ENCODE measurements at places on chromosomes 2 and 18.

DNA sequence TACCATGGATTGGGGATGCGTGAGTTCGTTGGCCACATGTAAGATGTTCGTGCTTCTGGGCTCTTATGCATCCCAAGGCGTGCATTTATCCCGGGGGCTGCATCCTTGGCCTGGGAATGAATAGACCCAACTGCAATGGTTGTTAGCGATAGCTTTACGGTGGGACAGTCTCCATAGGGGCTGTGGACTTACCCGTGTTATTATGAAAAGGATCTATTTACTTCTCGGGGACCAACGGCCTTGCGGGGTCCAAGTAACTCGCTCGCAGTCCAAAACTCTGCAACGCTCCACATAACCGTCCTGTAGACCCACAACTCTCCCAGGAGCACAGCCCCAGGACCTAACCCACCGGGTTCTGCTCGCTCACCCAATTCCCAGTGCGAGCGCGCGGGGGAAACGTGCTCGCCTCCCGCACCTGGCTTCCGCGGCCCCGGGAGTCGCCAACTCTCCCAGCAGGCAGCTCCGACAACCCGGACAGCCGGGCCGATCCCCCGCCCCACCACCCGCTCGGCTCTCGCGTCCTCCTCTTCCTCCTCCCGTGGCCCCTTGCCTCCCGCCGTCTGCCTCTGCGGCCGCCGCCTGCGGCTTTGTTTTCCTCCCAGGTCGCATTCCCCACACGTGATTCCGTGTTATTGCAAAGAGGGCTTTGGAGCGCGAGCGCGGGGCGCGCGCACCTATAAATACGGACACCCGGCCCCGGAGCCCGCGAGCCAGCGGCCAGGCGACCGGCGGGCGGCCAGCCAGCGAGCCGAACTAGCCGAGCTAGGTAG, at the start of gene CABLES1:
TSS of gene CABLES1 (plus strand) at position 706 of the 770 bp plus-strand sequence. CDS start 278 bp downstream, outside the sequence.
- DNase-seq, result peak; percentile 64

- no peak for DNase-seq
Measured at GRCh38 chr18:54769526-54770464, 58.5 kb upstream of the RAB27B start.

- DNase-seq, result no peak
Measured at GRCh38 chr2:61282104-61282590, 120.2 kb downstream of the C2orf74 start.

DNA sequence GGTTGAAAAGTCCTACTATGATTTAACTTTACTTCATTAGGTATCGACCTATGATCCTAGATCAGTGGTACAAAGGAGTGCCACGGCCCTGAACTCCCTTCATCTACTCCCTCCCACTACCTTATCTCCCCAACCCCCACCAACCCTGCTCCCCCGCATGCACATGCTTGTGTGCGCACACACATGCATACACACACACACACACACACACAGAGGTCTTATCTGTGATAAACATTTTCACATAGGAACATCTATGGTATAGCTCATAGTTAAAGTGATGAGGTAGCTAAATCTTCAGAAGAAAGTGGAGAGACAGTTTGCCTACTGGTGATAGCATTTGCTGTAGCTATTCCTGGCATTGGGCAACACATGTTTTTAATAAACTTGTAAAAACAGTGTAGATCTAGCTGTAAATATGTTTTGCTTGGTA, 471.3 kb downstream of the ZEB2 start:
- DNase-seq, result no peak

DNA sequence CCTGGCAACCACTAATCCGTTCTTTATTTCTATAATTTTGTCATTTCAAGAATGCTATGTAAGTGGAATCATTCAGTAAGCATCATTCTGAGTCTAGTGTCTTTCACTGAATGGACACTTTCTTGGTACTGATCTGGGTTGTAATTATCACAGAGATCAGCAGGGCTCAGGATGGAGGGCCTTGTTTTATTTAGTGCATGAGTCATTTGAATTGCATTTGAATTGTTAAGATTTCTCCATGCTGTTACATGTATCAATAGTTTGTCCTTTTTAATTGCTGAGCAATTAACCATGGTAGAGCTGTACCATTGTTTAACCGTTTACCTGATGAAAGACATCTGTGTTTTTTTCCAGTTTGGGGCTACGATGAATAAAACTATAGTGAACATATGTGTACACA, 256.4 kb downstream of the THSD7B start:
- no peak for DNase-seq

GRCh38 chr18:21678859-21679258, 25.7 kb downstream of the ABHD3 start:
- DNase-seq, result no peak

- DNase-seq, result no peak
Measured at GRCh38 chr2:218540015-218540414, 28.1 kb downstream of the USP37 start.

GRCh38 chr2:241111440-241111805, 9.3 kb upstream of the MTERF4 start:
- no peak for DNase-seq

- no peak for DNase-seq
Measured at GRCh38 chr2:238691596-238692491, 156.0 kb upstream of the TWIST2 start.

GRCh38 chr2:102606353-102606752, 13.0 kb upstream of the SLC9A2 start:
- no peak for DNase-seq

GRCh38 chr2:161265874-161266273, 42.4 kb upstream of the PSMD14 start:
- DNase-seq, result no peak

- DNase-seq, result no peak
Measured at GRCh38 chr2:215728504-215729065, 284.8 kb downstream of the MREG start.

DNA sequence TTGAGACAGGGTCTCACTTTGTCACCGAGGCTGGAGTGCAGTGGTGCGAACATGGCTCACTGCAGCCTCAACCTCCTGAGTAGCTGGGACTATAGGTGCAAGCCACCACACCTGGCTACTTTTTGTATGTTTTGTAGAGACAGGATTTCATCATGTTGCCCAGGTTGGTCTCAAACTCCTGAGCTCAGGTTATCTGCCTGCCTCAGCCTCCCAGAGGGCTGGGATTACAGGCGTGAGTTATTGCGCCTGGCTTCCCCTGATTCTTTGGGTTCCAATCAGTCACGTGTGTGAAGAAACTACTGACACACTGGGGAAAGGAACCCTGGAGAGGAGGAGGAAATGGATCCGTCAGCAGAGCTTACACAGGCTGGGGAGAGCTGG, 22.3 kb upstream of the RAB10 start:
- DNase-seq, result no peak

DNA sequence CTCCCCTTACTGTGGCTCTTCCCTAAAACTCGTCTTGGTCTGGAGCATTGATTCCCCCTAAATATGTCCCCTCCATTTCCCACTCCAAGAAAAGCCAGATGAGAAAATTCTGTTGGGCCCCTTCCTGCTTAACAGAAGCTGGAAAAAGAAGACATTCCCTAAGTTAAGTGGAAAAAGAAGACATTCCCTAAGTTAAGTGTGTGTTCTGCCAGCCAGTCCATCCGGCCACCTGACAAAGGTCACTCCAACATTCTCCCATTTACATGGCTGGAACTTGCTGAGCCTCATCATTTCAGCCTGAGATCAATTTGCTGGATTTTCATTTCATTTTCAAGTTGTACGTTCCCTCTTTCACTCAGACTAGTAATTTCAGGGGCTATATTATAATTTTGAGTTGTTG, 52.0 kb downstream of the LYPD1 start:
- DNase-seq, result no peak

DNA sequence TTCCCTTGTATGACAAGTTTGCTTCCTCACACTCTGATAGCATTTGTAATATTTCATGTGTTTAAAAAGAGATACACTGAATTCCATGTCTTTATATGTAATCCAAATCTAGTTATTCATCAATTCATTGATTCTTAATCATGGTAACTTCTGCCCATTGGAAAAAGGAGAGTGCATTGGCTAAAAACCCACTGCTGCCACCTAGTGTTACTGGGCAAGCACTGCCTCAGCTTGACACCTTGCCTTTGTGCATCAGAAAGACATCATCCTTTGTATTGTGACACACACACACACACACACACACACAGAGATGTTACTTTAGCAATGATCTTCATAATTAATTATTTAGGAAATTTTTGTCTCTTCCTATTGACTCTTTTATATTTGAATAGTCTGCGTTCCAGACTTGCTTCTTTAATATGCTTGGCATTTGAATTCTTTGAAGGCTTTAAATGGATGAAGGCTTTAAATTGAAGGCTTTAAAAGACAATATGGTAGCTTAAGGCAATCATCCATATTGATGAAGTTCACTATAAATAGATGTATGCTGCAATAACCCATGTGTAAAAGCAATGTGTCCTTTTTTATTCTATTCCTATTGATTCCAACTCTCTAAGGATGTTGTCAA, 414.2 kb upstream of the CHST9 start:
- DNase-seq, result peak; percentile 12

DNA sequence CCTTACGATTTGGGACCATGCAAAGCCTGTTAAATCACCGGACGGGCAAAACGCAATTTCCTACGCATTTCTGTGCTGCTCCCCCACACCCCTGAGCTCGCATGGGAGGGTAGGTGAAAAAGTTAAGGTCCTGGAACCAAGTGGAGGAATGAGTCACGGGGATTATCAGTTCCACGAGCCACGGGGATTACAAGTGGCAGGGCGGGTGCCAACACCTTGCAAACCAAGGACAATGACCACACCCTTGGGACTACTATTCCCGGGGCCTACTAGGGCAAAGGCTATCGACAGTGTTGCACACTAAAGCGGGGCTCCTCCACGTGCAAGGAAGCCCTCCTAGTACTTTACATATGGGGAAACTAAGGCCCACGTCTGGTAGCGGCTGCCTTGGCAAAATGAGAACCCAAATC, 447 bp downstream of the RETSAT start:
- DNase-seq, result peak; percentile 26

DNA sequence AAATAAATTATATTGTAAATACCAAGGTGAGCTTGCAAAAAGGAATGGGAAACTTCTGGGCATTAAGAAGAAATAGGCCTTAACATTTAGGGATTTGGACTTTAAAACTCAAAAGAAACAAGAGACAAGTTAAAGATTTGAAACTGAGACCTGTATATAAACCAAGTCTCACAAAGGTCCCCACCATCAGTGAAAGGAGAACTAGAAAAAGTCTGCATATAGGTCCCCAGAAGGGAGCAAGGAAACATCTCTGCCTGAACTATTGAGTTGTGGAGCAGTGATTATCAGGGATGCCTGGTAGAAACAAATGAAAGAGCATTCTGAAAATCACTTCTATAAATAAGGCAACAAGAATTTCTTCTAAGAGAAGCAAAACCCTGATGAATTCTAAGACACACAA, 30.5 kb upstream of the ITGAV start:
- DNase-seq, result no peak

DNA sequence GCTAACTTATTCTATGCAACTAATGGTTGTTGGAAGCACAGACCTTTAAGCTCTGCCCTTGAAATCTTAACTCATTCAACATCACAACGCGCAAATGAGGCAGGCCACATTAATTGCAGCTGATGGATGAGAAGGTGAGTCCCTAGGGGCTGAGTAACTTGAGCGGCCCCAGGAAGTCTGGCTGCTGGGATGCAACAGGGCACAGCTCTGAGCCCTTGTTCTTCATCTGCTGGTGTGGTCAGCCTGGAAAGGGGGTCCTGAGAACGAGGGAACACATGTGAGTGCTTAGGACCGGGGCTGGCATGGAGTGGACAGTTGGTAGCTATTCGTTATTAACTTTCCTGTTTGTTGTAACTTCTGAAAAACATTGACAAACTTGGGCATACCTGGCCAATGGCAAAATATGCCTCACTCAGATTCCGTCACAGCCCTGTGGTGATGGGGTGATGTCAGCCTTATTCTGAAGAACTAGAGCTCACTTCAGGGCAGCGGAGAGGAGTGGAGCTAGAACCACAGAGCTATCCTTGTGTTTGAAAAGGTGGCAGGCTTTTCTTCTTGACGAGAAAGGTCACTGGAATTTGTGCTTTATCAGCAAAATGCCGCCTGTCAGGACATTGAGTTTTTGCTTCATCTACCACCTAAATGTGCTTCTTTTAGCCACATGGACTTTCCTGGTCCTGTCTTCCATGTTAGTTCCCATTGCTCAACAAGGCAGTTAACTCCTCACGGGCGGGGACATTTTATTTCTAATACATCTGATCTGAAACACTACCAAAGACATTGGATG, 145.9 kb upstream of the FHL2 start:
- DNase-seq, result no peak

DNA sequence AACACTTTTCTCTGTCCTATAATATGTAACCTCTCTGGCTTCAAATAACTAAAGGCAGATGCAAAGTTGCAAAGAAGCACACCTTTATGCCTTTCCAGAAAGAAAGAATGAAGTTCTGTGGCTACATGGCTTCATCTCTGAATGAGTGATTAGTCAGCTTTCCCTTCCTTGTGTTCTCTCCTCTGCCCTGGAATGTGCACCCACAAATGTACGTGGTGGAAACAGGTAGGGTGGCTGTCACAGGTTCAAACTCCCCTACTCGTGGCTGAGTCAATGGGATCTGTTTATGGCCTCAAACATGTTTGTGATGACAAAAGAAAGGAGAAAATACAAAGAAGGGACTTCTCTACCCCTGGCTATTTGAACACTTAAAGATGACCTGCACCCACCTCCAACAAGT, 55.5 kb upstream of the ACVR2A start:
- DNase-seq, result no peak

- no peak for DNase-seq
Measured at GRCh38 chr2:12262681-12263436, 453.9 kb upstream of the TRIB2 start.

DNA sequence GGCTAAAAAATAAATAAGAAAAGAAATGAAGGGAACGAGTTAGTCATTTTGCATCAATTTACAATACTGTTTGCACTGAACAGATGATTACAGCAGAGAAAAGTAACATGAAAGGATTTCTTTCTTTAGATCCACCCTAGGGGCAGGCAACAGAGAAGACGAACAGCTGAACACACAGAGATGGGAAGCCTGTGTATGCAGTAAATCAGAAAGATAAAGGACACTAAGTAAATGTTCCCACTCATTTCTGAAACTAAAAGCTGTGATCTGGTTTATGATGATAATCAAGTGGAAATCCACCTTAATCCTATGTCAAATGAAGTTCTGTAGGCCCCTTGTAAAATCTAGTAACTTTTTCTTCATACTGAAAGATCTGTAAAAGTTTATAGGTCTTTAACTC, 54.2 kb downstream of the AKAIN1 start:
- no peak for DNase-seq

GRCh38 chr18:77129150-77129551, 3.4 kb downstream of the MBP start:
- no peak for DNase-seq

DNA sequence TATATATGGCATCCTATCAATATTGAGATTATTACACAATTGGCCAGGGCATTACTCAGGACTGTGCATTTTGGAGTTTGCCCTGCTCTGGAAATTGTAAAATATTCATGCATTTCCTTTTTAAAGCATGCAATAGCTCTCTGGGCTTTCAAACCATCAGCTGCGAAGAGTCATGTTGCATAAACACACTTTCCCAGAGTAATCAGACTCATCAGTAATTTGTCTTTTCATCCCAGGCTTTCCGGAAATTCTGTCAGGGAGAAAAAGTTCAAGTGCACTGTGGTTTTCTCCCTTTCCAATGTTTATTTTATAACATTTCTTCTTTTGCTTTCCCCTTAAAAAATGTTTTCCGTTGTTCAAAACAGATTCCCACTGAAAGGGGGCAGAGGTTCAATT, 38.9 kb upstream of the FHL2 start:
- DNase-seq, result no peak

- no peak for DNase-seq
Measured at GRCh38 chr2:205218056-205218455, 464.2 kb upstream of the NRP2 start.

- no peak for DNase-seq
Measured at GRCh38 chr18:32714571-32715148, 58.2 kb downstream of the KLHL14 start.
